Esophagus squamous epithelium (tissue), 5 donors: ENCODE measurements at places on chromosomes 12 and 14.

DNA sequence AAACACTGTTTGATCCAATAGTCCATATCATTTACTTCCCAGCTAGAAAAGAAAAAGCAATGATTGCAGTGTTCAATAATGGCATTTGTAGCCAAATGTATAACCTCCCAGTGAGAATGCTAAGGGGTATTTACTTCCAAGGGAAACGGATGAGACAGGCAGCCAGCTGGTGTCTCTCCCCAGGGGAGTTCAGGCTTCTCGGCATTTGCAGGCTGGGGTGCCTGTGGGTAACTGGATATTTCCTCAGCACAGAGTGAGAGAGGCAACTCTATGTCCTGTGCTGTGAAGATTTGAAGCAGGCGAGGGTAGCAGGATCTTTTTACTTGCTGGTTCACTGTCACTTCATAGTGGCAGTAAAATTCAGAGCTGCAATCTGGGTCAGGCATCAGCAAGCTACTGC is 1455.6 kb upstream of the TMEM132C start:
- no peak for DNase-seq

GRCh38 chr14:35829449-35829848 is 3.3 kb downstream of the BRMS1L start:
- DNase-seq, result no peak

DNA sequence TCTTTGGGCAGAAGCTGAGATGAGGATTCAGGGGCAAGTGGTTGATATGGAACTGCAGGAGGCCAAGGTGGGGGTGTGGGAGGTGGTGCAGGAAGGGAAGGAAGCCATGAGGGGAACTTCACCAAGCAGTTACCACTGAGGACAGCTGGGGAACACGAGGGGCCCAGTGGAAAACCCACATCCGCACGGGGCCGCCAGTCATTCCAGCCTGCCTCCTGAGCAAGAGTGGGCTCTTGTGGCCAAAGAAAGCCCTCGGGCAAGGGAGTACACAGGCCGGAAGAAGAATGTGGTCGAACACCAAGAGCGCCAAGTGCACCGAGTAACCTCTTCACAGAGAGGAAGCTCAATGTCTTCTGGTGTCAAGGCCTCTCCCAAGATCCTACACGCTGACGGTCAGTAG is 252.2 kb upstream of the FOXN3 start:
- no peak for DNase-seq

- no peak for DNase-seq
These were observed 46.0 kb upstream of the STK38L start for GRCh38 chr12:27198036-27198435.

DNA sequence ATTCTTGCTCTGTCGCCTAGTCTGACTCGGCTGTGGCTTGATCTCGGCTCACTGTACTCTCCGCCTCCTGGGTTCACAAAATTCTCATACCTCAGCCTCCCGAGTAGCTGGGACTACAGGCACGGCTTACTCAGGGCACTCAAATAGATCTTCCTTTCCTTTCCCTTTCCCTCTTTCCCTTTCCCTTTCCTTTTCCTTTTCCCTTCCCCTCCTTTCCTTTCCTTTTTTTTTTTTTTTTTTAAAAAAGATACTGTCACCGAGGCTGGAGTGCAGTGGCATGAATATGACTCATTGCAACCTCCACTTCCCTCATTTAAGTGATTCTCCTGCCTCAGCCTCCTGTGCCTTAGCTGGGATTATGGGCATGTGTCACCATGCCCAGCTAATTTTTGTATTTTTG is 86.0 kb downstream of the AEBP2 start:
- no peak for DNase-seq
